ENCODE measurements at places on chromosomes 5 and 9. TPM values are rescaled to one million over a fixed set of nuclear protein-coding genes. Genes with fewer than 3 reads are reported as not detected.

DNA sequence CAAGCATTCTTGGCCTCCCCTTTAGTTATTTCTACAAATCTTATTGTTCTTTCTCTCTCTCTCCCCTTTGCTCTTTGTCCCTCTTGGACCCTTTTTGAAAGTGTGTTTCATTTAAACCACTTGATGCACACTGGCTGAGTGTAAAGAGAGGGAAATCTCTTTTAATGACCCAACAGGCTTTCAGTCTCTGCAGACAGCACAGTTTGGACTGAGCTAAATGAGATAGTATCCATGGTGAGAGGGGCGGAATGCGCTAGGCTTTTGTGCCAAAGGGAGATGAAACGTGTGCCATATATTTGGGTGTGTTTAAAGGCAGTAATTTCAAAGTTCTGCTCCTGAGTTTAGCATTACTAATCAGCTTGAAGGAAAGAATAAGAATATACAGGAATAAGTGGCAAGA, 184.9 kb downstream of the PCSK1 start:
- H3K4me3 ChIP-seq: no peak overlapping the region
- no peak for DNase-seq

DNA sequence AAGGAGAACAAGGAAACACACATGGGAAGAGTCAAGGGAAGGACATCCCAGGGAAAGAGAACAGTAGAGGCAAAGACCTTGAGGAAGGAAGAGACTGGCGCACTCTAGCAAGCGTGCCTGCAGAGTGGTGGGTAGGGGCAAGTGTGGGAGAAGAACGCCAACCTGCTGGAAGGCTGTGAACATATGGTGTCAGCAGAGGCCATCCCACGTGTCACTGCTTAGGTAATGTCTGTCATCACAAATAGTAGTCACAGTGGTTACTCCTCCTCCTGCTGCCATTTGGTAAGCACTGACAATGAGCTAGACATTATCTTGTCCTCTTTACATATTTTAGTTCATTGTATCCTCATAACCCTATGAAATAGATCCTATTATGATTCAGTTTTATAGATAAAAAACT, 206.4 kb upstream of the TRIM32 start:
- no peak overlapping the region for H3K27ac ChIP-seq
- no peaks in the 10 kb centered on the region for H3K4me1 ChIP-seq
- no peak overlapping the region for H3K4me3 ChIP-seq

- no peak overlapping the region for H3K4me3 ChIP-seq
- H3K27me3 ChIP-seq: peaks cover 8% of the 10 kb centered on the region
- no peak overlapping the region for H3K27ac ChIP-seq
- DNase-seq: no peak
- H3K36me3 ChIP-seq: no peaks in the 10 kb centered on the region
These were observed 32.6 kb downstream of the SPRY4 start for GRCh38 chr5:142292249-142292648.

GRCh38 chr9:91580136-91580535, 156.5 kb upstream of the NFIL3 start:
- H3K4me3 ChIP-seq: no peak overlapping the region
- H3K36me3 ChIP-seq: no peaks in the 10 kb centered on the region
- no peak overlapping the region for H3K27ac ChIP-seq
- DNase-seq: no peak
- peaks cover 2% of the 10 kb centered on the region for H3K4me1 ChIP-seq

- H3K36me3 ChIP-seq: no peaks in the 10 kb centered on the region
- no peaks in the 10 kb centered on the region for H3K4me1 ChIP-seq
- H3K4me3 ChIP-seq: no peak overlapping the region
- H3K27me3 ChIP-seq: no peaks in the 10 kb centered on the region
These were observed 982.2 kb downstream of the TLE1 start for GRCh38 chr9:80707120-80707519.

GRCh38 chr9:69218166-69218565, 44.1 kb downstream of the TJP2 start:
- DNase-seq: no peak
- no peak overlapping the region for H3K27ac ChIP-seq
- no peaks in the 10 kb centered on the region for H3K27me3 ChIP-seq

GRCh38 chr9:137148661-137149060, 9.7 kb downstream of the GRIN1 start:
- peaks cover 4% of the 10 kb centered on the region for H3K4me1 ChIP-seq
- no peaks in the 10 kb centered on the region for H3K27me3 ChIP-seq
- no peak overlapping the region for H3K27ac ChIP-seq
- H3K4me3 ChIP-seq: no peak overlapping the region

DNA sequence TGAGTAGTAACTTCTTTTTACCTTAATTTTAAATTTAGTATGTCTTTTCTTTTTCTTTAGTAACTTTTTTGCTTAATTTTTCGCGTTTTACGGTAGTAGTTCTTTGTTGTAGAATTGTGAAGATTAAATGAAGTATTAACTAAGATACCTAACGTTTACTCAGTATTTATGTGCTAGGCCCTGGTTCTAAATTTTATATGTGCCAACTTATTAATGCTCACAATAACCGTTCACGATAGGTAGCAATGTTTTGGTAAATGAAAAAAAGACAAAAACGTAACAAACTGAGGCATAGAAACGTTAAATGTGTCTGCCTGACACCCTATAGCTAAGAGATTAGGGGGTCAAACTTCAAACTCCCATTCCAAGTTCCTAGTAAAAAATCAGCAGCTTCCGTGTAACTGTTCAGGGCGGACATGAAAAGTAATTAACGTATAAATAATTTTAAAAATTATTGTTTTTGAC, 1.2 kb downstream of the MRPS30 start:
- peaks cover 28% of the 10 kb centered on the region for H3K4me1 ChIP-seq
- H3K4me3 ChIP-seq: peak overlapping the region; percentile 94
- H3K27me3 ChIP-seq: no peaks in the 10 kb centered on the region
- no peak for DNase-seq
- H3K36me3 ChIP-seq: peaks cover 13% of the 10 kb centered on the region
- peak overlapping the region; percentile 96 for H3K27ac ChIP-seq

DNA sequence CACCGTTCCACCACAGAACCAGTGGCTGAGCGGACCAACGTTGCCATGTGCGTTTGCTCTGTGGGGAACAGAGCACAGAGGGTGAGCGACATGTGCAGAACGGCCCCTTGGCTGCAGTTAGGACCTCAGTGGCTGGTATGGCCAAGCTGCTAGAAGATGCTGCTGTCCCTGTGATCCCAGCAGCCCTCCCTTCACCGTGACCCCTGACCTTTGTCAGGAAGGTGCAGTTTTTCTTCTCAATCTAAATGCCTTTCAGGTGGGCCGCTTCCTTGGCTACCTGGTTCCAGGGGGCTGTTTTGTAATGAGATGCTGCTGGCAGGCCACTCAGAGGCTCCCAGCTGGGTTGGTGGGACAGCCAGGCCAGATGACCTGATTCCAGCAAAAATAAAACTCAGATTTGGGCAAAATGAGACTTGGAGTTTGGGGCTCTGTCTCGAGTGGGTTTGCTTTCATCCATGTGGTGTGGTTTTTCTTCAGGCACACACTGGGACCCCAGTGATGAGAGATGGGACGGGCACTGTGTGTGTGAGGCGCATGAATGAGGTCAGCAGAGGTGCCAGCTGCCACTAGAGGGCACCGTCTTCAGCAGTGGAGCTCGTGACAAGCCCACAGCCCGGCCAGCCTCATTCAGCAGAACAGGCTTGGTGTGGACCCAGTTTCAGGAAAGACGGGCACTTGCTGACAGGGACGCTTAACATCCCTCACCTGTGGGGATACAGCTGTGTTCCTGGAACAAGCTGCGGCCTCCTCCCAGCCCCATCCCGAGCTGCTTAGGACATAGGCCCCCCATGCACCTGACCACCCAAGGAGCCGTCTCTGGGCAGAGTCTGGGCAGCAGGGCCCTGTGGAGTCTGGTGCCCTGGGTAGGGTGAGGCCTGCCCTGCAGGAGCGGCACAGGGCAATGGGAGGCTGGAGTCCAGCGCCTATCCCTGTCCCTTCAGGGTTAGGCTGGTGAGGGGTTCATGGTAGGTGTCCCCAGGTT, 4.1 kb downstream of the MRPS2 start:
- peaks cover 1% of the 10 kb centered on the region for H3K36me3 ChIP-seq
- H3K4me3 ChIP-seq: no peak overlapping the region
- peaks cover 4% of the 10 kb centered on the region for H3K27me3 ChIP-seq
- no peak overlapping the region for H3K27ac ChIP-seq
- DNase-seq: peak; percentile 60

- DNase-seq: no peak
- H3K27me3 ChIP-seq: no peaks in the 10 kb centered on the region
- H3K36me3 ChIP-seq: no peaks in the 10 kb centered on the region
- no peak overlapping the region for H3K27ac ChIP-seq
These were observed 128.8 kb upstream of the GPR151 start for GRCh38 chr5:146644831-146645230.

DNA sequence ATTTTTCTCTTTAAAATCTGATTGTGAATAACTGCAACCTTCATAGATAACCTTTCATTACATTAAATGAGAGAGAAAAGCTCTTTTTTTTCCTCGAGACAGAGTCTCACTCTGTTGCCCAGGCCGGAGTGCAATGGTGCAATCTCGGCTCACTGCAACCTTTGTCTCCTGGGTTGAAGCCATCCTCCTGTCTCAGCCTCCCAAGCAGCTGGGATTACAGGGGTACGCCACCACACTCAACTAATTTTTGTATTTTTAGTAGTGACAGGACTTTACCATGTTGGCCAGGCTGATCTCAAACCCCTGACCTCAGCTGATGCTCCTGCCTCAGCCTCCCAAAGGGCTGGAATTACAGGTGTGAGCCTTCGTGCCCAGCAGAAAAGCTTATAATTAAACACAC, 69.9 kb upstream of the ERBIN start:
- peaks cover 5% of the 10 kb centered on the region for H3K27me3 ChIP-seq
- no peak overlapping the region for H3K27ac ChIP-seq
- no peaks in the 10 kb centered on the region for H3K4me1 ChIP-seq
- DNase-seq: no peak

DNA sequence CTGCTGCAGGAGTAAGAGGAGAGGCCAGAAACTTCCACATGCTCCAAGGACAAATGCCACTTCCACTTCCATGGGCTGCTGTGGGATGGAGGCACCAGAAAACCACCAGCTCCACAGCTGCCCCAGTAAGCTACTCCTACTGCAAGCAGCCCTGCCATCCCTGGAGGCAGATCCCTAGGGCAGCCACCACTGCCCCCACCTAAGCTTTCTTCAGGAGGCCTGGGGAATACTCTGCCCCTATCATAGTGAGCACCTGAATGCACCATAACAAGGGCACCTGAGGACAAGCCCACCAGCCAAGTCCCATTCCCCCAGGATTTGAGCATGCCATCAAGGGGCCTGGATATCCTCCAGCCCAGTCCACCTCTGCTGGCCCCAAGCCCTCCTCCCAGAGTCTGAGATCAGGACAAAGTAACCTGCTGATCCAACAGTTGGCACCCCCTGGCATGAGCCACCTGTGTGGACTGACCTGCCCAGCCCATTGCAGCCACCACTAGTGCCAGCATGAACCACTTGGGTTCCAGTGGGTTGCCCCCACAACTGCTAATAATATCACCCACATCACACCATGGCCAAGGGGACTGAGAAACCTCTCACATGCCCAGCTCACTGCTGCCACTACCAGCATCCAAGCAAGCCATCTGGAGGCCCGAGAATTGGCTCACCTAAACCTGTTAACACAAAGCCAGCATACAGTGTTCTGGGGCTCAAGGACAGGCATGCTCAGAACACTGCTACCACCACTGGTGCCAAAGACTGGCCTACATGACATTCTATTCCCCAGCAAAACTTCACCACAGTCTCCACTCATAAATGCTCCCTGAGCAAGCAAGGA, 480.1 kb downstream of the CDH12 start:
- H3K36me3 ChIP-seq: no peaks in the 10 kb centered on the region
- no peak for DNase-seq
- H3K4me3 ChIP-seq: no peak overlapping the region
- H3K4me1 ChIP-seq: no peaks in the 10 kb centered on the region
- H3K27me3 ChIP-seq: no peaks in the 10 kb centered on the region

DNA sequence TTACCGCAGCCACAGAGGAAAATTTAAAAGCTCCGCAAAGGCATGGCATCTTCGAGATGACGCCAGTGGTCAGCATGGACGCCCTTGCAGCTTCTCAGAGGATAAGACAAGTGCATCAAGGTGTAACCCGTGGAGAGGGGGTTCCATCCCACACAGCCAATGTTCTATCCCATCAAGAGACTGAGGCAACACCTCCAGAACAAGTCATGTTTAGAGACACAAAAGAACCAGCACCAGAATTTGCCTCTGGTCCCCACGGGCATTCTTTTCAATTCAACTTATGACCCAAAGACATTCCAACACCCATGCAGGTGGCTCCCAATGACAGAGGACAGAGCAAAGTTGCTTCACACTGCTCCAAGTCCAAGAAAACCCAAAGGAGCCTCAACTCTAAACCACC, 20.7 kb downstream of the ROR2 start:
- DNase-seq: no peak
- H3K27me3 ChIP-seq: peaks cover 10% of the 10 kb centered on the region
- H3K4me3 ChIP-seq: no peak overlapping the region
- no peaks in the 10 kb centered on the region for H3K36me3 ChIP-seq

DNA sequence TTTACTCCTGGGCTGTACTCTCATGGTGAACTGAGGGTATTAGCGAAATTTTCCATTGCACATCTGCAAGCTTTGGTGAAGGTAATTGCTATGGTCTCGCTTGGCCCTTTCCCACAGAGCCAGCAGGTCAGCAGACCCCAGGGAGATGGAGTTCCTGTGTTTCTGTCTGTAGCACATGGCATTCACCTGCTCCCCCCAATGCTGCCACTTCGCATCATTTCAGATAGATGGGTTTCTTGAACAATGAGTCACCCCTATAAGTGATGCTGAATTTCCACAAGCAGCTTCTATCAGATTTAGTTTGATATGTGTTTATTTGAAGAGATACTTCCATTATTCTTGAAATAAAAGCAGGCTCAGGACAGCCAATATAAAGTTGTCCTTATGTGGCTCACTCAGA, 117.8 kb downstream of the ERCC6L2 start:
- peaks cover 7% of the 10 kb centered on the region for H3K4me1 ChIP-seq
- H3K27ac ChIP-seq: no peak overlapping the region

- DNase-seq: no peak
- no peak overlapping the region for H3K27ac ChIP-seq
These were observed 35.2 kb downstream of the MTRR start for GRCh38 chr5:7904170-7904569.

GRCh38 chr9:6827439-6828145, 69.8 kb downstream of the KDM4C start:
- no peak for DNase-seq
- H3K27me3 ChIP-seq: no peaks in the 10 kb centered on the region
- no peak overlapping the region for H3K4me3 ChIP-seq
- no peak overlapping the region for H3K27ac ChIP-seq
- peaks cover 8% of the 10 kb centered on the region for H3K4me1 ChIP-seq

GRCh38 chr5:142845954-142846398, 75.8 kb downstream of the ARHGAP26 start:
- H3K27me3 ChIP-seq: no peaks in the 10 kb centered on the region
- peaks cover 33% of the 10 kb centered on the region for H3K4me1 ChIP-seq
- DNase-seq: no peak
- H3K27ac ChIP-seq: peak overlapping the region; percentile 83

RIOK2 gene
- 28.1 TPM for total RNA-seq

C9orf50 gene
- not detected for total RNA-seq

ZNF300 gene
- 1.1 TPM for total RNA-seq

KYAT1 gene
- 14.9 TPM for total RNA-seq

MSX2 gene
- total RNA-seq: not detected

OR1Q1 gene
- total RNA-seq: 0.33 TPM

C7 gene
- total RNA-seq: not detected

ZNF658 gene
- 5.5 TPM for total RNA-seq

KDM4C gene
- total RNA-seq: 77.1 TPM

SPINK4 gene
- total RNA-seq: not detected

FOXI1 gene
- not detected for total RNA-seq

LHFPL2 gene
- 2.4 TPM for total RNA-seq

GABRA1 gene
- total RNA-seq: not detected

SEMA6A gene
- not detected for total RNA-seq

MYMK gene
- not detected for total RNA-seq

DEPDC1B gene
- total RNA-seq: 30.0 TPM

PTGS1 gene
- 0.96 TPM for total RNA-seq

Measured in activated naive CD8-positive, alpha-beta T cell treated with anti-CD3 and anti-CD28 coated beads, Interleukin-2, amount 10 ng/mL, durations not matched to agents 7 days and 5 days (primary cell).